ENCODE measurements at places on chromosomes 6 and 20. TPM values are rescaled to one million over a fixed set of nuclear protein-coding genes. Genes with fewer than 3 reads are reported as not detected.

- no peak for DNase-seq
These were observed 4.5 kb downstream of the FOXO3 start for GRCh38 chr6:108565091-108565766.

- DNase-seq, result no peak
These were observed 341.3 kb downstream of the TAF4 start for GRCh38 chr20:61724376-61724775.

DNA sequence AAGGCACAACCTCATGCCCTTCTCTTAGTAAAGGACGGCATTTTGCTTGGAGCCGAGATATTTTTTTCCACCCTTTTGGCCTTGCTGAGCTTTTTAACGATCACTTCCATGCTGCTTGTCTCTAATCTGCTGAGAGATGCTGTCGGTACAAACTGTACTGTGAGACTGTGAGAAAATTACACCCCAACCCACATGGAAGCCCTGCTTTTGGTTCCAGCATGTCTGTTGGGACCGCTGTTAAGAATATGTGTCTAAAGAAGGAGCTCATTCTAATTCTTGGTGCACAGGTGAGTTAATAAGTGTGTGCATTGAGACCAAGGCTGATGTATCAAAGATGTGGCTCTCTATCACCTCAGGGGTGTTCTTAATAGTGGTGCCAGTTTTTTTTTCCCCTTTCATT lies 304.5 kb upstream of the MAP3K7 start:
- no peak for DNase-seq

DNA sequence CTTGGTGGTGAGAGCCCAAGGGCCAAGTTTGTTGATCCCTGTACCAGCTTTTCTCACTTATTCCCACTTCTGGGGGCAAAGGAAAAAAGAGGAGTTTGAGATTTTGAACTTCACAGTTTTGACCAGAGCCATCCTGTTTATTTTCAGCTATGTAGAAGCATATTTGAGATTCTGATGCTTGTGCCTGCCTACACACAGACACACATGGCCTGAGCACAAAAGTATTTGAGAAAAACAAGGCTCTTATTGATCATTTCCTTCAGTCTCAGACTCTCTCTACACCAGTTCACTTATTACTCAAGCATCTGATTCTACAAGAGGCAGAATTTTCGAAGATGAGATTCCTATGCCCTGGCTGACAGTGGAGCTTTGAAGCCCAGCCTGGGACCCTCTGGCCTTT lies 100.7 kb downstream of the TCP11 start:
- no peak for DNase-seq

DNA sequence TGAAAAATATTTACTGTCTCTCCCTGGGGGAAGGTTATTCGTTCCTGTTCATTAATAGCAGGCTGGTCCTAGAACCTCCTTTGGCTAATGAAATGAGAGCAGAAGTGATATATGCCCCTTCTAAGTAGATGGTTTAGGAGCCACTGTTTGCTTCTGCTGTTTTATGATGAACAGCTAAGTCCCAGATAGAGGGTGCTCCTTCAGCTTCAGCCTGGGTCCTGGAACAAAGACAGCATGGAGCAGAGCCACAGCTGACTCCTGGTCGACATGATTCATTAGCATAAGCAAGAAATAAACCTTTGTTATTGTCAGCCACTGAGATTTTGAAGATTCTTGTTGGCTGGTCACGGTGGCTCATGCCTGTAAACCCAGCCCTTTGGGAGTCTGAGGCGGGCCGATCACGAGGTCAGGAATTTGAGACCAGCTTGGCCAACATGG lies 47.8 kb upstream of the ARMC2 start:
- no peak for DNase-seq

DNA sequence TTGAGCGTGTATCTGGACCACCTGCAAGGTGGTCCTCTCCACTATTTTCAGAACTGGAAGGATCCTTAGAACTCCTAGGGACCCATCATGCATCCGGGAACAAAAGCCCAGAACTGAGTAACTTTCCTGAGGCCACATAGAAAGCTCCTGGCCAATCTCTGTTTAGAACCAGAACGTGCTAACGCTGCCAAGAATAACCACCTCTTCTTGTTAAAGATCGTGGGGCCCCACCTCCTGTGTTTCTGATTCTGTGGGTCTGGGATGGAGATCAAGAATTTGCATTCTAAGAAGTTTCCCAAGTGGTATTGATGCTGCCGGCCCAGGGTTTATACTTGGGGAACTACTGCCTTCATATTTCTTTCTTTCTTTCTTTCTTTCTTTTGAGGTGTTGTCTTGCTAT lies 13.3 kb downstream of the CD40 start:
- DNase-seq, result no peak

GRCh38 chr6:38370653-38371601 lies 268.8 kb downstream of the BTBD9 start:
- no peak for DNase-seq

GRCh38 chr6:129050086-129050485 lies 167.1 kb downstream of the LAMA2 start:
- no peak for DNase-seq

- no peak for DNase-seq
These were observed 205.1 kb upstream of the SMLR1 start for GRCh38 chr6:130622142-130622541.

GRCh38 chr6:15622045-15622740 lies 40.6 kb downstream of the DTNBP1 start:
- no peak for DNase-seq

- no peak for DNase-seq
These were observed 102.3 kb downstream of the RPP40 start for GRCh38 chr6:4901386-4902061.

GRCh38 chr20:15802020-15802419 lies 771.2 kb downstream of the KIF16B start:
- DNase-seq, result no peak

DNA sequence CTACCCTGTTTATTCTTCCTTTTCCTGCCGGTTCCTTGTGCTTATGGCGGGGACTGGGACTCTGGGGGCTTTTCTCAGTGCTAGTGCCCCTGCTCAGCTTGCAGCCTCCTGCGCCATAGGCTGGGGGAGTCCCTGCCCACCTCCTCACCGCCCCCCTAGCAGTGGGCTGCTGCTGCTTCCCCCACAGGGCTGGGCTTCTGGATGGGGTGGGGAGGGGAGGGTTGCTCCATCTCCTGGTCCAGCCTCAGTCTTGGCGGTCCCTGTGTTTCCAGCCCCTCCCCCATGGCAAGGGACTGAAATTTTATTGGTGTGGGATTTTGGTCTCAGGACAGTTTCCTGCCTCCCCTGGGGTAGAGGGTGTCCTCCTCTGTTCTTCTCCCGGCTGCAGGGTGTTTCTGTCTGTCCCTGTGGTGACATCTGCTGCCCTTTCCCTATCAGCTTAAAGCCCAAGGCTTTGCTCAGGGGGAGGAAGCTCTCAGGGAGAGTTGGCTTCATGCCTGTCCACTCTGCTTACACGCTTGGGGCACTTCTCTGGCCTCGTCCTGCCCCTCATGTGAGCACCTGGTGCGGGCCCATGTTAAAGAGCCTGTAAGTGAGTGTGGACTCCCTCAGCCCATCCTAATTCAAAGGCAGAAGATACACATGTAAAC lies 100.6 kb downstream of the HIVEP1 start:
- DNase-seq, result no peak

- DNase-seq, result no peak
These were observed 1291.1 kb upstream of the MAP3K7 start for GRCh38 chr6:91877994-91878393.

DNA sequence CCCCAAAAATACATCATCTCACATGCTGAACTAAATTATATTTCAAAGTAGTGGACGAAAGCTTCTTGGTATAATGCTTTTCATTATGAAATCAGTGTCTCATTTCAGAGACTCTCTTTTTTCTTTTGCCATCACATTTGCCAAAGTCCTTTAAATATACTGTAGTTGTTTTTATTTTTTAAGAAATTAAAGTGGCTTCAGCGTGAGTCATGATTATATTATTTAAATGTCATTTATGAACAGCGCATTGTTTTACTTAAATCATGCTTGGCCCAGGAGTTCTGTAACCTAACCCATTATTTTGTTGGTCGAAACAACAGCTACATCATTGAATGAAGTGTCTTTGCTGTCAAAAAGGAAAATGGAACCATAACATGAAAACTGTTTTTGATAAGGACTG lies 100.9 kb downstream of the CD109 start:
- DNase-seq, result no peak

- DNase-seq, result no peak
These were observed 28.4 kb downstream of the COL19A1 start for GRCh38 chr6:69894578-69895347.

GRCh38 chr6:141824350-141824749 lies 308.4 kb upstream of the GJE1 start:
- no peak for DNase-seq

DNA sequence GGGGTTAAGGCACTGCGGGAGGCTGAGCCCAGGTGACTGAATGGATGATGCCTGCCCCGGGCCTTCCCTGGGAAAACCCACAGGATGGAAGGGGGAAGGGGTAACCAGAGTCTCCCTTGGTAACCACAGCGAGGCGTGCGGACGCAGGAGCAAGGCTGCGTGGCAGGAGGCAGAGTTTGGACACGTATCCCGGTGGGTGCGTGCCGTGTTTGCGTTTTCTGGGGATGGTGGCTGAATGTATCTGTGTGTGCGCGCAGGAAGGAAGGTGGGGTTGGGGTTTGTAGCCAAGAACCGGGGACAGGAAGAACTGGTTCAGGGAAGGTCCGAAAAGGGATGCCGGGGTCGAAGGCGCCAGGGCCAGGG lies 1.8 kb downstream of the MDGA1 start:
- DNase-seq, result no peak

DNA sequence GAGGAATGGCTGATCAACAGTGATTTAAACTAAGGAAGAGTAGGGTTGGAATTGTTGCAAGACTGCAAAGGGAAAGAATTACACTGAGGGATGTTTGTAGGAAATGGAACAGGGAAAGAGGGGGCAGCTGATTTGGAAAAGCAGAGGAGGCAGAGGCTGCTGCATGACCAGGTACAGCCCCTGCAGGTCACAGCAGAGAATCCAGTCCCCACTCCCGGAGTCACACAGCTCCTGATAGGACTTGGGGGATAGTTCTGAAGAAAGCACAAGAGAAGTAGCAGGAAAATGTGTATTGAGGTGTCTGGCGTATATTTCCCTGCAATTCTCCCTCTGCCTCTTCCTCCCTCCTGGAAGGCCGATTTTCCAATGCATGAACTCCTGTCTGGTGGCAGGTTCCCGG lies 92.5 kb upstream of the PDE10A start:
- DNase-seq, result no peak

GRCh38 chr6:131199568-131200272 lies 64.5 kb downstream of the AKAP7 start:
- DNase-seq, result no peak

DNA sequence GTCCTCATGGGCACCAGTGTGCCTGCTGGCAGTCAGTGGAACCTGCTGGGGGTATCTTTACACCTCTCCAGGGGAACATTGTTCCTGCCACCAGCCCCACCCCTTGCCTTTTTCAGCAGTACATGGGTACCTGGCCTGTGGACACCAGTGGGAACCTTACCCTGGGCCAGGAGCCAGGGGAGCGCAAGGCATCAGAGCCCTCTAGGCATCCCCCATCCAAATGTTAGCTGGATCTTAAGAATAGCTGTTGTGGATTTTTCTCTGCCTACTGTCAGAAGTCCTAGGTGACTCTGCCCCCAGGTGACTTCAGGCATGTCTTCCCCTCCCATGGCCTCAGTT lies 38.8 kb upstream of the ID1 start:
- DNase-seq, result no peak

VGLL2 gene
- total RNA-seq, result not detected

CAGE1 gene
- total RNA-seq, result not detected

ACSS1 gene
- 26.3 TPM for total RNA-seq

RUNX2 gene
- total RNA-seq, result 13.0 TPM

UNC93A gene
- total RNA-seq, result 2.0 TPM

TENT5A gene
- 20.6 TPM for total RNA-seq

MMP24 gene
- total RNA-seq, result 0.98 TPM

RNF8 gene
- 15.0 TPM for total RNA-seq

CDH22 gene
- 1.7 TPM for total RNA-seq

OR2J3 gene
- total RNA-seq, result not detected

SPATS1 gene
- total RNA-seq, result not detected

ARMC12 gene
- total RNA-seq, result not detected

PACSIN1 gene
- total RNA-seq, result 0.74 TPM

ROS1 gene
- not detected for total RNA-seq

MCCD1 gene
- not detected for total RNA-seq

GGTLC1 gene
- not detected for total RNA-seq

CDSN gene
- total RNA-seq, result 1.5 TPM

BMP5 gene
- not detected for total RNA-seq

FRMD1 gene
- not detected for total RNA-seq
